Nucleus accumbens (tissue), 56 donors: ENCODE measurements at places on chromosomes 7 and 10.
A peak's percentile ranks its signal among the peaks of the same experiment; 100 is the strongest.

- DNase-seq, result no peak
These were observed 32.6 kb downstream of the LHPP start for GRCh38 chr10:124494046-124494807.

DNA sequence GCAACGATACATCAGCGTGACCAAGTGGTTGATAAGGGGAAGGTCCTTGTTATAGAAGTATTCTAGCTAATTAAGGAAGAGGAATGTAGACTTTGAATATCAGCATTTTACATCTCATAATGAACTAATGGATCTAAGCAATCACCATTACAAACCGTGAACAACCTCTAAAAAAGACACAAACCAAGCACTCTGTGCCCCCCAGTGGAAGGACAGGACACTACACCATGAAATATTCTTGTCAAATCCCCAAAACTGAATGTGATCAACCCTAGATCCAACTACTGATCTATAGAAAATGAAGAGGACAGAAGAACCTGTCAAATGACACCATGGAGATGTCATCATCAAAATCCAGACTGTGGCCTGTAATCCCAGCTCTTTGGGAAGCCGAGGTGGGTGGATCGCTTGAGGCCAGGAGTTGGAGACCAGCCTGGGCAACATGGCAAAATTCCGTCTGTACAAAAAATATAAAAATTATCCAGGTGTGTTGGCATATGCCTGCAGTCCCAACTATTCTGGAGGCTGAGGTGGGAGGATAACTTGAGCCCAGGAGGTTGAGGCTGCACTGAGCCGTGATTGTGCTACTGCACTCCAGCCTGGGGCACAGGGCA, 111.3 kb upstream of the CARD11 start:
- no peak for DNase-seq

GRCh38 chr10:46239993-46240683, 46.7 kb upstream of the ANTXRL start:
- no peak for DNase-seq

DNA sequence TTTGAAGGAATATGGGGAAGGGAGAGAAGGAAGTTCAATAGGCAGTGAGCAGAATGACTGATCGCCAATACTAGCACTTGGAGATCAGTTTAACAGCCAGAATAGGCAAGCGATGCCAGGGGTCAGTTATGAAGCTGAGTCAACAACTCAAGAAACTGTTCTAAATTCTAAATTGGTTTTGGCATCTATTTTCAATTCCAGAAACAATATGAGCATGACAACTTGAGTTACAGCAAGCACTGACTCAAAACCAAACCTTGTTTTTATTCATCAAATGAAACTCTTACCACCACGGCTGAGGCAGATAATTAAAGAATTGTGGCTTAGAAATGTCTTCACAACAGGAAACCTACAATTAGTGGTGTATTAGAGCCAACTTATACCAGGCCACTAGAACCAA, 180.5 kb upstream of the ASAH2 start:
- DNase-seq, result no peak

GRCh38 chr7:121079425-121080169, 91.1 kb downstream of the CPED1 start:
- no peak for DNase-seq

DNA sequence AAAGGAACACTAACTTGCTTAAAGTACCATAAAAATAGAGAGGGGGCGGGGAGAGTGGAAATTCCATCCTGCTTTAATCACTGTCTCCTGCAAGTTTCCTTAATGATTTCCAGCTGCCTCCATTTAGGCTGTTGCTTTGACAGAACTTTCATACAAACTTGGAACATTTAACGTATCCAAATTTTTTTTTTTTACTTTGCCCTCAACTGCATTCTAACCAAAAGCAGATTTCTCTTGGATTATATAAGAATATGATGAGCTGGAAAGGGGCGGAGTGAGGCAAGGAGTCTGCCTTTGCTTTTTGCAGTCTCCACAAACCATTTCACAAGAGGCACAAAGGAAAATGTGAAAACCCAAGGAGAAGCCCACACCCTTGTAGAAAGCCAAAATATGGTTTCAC, 46.6 kb upstream of the COL1A2 start:
- DNase-seq, result no peak

- DNase-seq, result no peak
These were observed 20.8 kb upstream of the UNC5B start for GRCh38 chr10:71191551-71192076.

- no peak for DNase-seq
These were observed 114.5 kb downstream of the GRID1 start for GRCh38 chr10:86252079-86252478.

- no peak for DNase-seq
These were observed 7.1 kb upstream of the KLHL7 start for GRCh38 chr7:23098460-23098859.

DNA sequence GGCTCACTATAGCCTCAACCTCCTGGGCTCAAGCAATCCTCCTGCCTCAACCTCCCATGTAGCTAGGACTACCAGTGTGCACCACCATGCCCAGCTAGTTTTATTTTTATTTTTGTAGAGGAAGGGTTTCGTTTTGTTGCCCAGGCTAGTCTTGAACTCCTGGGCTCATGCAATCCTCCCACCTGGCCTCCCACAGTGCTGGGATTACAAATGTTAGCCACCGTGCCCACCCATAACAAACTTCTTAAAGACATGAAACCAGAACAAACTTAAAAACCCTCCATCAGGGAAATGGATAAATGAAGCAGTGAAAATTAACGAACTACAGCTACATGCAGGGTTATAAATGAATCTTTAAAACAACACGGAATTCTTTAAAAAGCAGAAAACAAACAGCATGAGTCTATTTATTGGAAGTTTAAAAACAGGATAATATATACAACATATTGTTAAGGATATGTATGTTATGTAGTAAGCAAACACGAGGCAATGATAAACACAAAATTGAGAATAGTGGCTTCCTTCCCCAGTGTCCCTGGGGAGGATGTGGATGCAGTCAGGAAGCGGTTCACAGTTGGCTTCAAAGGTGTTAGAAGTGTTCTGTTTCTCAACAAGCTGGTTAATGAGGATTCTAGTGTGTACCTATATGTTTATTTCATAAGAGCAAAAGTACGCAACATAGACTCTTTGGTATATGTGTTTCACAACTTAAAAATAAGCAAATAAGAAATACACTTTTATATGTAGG, 128.2 kb upstream of the IMMP2L start:
- no peak for DNase-seq

DNA sequence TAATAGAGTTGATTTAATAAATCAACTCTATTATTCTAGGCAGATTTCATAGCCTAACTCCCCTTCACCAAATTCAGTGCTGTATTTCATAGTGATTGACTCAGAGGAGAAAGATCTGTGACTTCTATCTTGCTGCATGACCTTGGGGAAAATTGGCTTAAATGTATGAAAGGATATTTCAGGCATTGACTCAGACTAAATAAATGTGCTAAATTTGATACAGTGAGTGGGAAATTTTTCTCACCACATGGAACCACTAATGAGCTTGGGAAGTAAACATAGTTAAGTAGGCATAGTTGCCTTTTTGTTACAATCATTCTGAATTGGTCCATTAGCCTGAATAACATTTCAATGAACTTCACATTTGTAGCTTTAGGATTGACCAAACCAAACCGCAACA, 89.0 kb upstream of the PRPS1L1 start:
- no peak for DNase-seq

DNA sequence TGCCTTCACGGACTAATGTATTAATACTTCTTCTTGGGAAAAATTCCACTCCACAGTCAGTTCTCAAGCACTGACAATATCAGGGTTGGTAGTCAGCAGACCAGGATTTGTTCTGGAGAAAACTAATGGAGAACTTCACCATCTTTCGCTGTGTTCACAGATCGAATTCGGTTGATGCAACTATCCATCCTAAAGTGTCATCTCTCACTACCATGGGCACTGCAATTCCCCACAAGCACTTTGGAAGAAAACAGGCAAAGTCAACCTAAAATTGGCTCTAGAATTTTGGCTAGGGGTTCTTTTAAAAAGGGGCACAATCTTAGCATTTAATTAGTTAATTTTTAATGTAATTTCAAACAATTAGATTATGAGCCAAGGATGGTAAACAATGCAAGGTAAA, 164.4 kb downstream of the HGF start:
- no peak for DNase-seq

DNA sequence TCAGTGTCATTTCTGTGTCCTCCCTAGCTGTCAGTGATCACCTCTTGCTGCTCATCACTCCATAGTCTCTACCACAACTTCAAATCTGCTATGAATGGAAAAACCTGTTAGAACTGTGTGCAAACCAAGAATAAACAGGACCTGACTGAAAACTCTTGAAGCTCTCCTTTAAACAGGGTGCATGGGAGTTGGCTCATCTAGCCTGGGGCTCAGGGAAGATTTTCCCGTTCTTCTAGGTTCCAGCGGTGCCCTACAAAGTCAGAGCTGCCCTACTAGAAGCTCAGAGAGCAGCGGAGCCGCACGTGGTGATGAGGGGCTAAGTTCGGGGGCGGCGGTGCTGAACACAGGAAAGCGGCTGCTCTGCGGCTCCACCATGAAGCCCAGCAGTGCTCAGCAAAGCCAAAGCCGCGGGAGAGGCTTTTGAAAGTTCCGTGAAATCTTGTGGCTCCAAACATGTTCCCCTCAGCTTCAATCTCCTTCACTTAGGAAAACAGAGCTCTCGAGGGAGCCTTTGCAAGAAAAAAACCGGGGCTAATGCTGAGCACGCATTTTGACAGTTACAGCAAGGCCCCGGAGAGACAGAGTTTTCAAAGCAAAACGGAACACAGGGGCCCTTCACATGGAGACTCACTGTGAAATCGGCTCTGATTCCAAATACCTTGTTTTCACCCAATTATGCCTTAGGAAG, 30.5 kb downstream of the RGS10 start:
- DNase-seq, result no peak

- DNase-seq, result no peak
These were observed 37.9 kb upstream of the PSMG3 start for GRCh38 chr7:1607696-1608095.

GRCh38 chr7:18610331-18610948, 114.9 kb downstream of the HDAC9 start:
- DNase-seq, result no peak

DNA sequence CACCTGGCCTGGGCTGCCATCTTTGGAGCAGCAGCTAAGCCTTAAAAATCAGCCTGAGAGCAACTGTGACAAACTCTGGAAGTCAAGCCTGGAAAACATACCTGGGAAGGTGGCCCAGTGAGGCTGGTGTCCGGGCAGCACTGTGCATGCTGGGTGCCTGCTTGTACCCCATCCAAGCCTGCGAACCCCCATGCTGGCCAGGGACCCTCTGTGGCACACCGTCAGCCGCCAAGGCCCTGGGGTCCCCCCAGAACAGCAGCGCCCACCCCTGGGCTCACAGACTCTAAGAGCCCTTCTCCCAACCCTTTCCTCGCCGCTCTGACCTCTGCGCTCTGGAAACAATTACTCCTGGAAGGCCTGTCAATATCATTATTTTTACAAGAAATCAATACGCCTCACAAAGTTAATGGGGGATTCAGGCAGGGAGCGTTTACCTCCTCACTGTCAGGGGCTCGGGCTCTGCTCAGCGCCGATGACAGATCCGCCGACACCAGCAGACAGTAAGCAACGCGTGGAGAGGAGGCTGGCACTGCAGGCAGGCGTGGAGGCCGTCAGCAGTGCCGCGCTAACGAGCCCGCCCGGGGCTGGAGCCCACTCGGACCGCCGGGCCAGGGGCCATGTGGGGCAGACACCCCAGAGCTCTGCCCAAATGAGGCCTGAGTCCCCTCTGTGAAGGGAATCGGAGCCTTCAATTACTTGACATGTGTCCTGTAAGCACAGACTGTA, 54.4 kb downstream of the EBF3 start:
- no peak for DNase-seq

DNA sequence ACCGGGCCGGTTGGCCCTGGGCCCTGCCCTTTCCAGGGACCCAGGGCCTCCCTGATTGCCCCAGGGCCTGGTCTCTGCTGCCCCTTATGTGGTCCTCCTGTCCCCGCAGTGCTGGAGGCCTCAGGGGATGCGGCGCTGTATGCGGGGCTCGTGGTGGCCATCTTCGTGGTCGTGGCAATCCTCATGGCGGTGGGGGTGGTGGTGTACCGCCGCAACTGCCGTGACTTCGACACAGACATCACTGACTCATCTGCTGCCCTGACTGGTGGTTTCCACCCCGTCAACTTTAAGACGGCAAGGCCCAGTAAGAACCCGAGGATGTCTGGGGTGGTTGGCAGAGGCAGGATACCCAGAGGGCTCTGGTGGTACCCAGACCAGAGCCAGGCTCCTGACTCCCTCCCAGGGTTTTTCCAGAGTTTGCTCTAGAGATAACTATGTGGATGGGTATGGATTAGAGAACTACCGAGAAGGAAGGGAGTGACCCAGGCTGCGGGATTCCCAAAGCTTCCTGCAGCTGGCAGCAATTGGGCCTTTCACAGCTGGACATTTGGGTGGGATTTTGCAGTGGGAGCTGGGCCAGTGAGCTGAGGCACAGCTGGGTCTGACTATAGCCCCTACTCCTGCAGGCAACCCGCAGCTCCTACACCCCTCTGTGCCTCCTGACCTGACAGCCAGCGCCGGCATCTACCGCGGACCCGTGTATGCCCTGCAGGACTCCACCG, 28.1 kb upstream of the SLC29A3 start:
- DNase-seq, result no peak

GRCh38 chr7:159238541-159238940, 93.9 kb upstream of the VIPR2 start:
- no peak for DNase-seq

DNA sequence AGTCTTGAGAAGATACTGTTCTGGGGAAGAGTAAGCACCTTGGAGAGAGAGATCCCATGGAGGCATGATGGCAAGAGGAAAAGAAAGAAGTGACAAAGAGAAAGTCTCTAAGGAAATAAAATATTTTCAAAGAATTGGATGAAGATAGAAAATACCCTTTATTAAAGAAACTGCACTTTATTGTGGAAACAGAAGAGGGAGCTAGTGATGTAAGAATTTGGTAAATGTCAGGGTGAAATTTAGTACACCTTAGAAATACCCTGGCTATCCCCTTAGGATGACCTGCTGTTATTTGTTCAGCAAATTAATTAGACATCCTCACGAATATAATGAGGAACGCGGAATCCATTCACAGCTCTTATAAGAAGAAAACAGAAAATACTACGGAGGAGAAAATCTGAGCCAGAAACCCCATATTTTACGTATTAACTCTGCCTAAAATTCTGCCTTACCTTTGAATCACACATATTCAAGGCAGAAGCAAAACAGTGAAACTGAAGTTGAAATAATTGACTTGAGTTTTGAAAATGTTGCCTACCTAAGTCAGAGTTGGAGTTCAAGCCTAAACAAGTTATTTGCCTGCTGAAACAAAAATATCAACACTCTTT, 90.7 kb downstream of the TFPI2 start:
- DNase-seq, result no peak

GRCh38 chr10:78047314-78047891, 13.7 kb downstream of the RPS24 start:
- DNase-seq, result peak; percentile 66

DNA sequence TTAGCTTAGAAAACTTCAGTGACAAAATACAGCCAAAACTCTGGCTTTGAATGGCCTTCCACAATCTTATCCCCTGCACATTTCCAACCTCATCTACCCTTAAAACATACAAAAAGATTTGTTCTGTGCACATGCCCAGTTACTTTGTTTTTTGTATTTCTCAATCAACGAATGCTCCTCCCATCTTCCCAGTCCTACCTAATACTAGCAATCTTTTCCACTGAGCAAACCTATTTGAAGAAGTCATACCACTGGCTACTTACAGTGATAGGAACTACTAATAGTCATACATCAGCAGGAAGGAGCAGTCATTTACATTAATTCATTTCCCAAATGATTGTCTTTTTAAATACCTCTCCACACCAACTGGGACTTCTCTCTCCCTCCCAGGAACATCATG, 2.5 kb downstream of the USP54 start:
- DNase-seq, result no peak
